ENCODE measurements at places on chromosomes 3 and 15.

DNA sequence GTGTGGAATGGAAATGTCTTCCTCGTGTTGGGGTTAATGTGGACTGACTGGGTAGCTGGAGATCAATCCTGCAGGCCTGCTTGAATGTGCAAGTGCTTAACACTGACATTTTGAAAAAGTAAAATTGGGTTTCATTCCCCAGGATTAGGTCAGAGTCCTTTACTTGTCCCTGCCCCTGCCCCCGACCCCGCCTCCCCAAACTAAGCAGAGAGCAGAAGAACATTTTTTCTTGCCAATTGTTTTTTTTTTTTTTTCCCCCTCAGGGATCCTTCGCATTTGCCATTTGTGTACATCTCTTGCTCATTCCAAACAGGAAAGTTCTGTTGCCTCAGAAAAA, 147.0 kb upstream of the NR2F2 start:
- no peak for DNase-seq

GRCh38 chr3:133924041-133924440, 28.4 kb upstream of the RAB6B start:
- no peak for DNase-seq

GRCh38 chr15:94233441-94233840, 2.1 kb downstream of the MCTP2 start:
- DNase-seq = no peak

DNA sequence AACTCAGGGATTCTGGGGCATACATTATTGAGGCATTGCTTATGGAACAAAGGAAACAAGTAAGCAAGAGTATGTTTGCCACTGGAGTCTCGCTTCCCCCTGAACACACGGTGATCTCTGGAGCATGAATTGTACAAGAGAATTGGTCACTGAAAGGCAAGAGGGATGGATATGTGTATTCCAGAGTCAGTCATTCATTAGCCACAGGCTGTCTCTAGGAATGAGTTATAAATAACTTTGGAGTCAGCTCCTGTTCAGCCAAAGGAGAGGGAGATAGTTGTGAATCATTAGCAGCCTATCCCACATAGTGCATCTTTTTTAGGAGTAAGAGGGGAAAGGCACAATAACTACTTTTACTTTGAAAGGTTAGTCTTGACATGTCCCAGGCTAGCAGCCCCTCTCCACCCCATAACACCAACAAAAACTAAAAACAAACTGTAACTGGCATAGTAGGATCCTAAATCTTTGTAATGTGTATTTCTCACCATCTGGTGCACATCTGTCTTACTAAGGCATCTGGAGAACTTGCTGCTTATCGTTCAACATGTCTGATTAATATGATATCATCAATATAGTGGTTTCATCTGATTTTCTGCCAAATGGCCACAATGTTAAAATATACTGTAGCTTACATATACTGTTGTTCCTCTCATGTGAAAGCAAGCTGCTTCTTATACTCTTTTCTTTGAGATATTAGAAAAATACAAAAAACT, 462.2 kb downstream of the GRM7 start:
- DNase-seq = no peak

DNA sequence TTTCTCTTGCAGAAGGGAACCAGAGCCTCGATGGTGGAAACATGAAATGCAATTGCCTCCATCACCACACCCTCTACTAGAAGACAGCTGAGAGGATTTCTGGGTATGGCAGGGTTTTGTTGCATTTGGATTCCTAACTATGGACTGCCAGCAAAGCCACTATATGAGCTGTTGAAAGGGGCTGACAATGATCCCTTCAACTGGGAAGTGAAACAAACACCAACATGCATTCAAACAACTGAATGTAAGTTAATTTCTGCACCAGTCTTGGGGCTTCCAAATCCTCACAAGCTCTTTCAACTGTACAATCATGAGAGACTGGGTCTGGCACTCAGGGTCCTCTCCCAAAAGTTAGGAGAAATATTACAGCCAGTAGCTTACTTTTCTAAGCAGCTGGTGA, 116.7 kb upstream of the PLCL2 start:
- DNase-seq = no peak

GRCh38 chr3:51673802-51674654, 3.0 kb downstream of the TEX264 start:
- DNase-seq = no peak
